Heart left ventricle (tissue), 16 donors: ENCODE measurements at places on chromosomes 1 and 21.

DNA sequence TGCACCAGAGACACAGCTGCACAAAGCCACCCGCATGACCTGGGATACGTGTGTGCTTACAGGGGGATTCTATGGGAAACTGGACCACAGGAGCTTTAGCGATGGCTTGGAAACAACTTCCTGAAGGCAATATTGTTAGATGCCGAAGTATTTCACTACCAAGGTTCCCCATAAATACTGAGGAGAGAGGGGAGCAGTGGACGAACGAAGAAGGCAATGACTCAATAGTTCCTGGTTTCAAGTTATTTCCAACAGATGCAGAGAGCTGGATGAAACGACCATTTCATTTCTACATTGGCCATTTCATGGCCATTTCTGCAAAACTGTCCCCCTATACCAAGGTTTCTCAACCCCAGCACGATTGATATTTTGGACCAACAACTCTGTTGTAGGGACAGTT lies 61.3 kb downstream of the CD34 start:
- no peak for DNase-seq

GRCh38 chr21:20004367-20004766 lies 993.8 kb upstream of the NCAM2 start:
- no peak for DNase-seq

GRCh38 chr1:205328476-205328875 lies 6.9 kb upstream of the NUAK2 start:
- no peak for DNase-seq

DNA sequence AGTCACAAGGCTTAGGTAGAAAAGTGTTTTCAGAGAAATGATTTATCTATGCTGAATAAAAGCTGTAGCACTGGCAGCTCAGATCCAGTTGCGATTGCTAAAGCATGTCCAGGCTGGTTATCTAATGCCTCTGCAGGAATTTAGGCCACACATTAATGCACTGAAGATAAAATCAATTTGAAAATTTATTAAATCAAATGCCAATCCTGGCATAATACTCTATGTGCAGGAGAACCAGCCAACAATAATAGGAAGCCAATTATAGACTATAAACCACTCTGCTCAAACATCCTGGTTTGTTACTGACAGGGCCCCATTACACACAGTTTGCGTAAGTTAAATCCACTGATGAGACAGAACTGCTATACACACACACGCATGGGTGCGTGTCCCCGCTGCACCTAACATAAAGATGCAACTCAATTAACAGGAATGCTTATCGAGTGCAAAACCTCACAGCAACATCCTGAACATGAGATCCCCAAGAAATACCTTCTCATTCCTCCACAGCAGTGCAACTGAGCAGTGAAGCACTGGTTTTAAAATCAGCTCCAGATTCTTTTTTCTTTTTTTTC lies 40.6 kb downstream of the PTP4A2 start:
- no peak for DNase-seq

GRCh38 chr1:7922301-7922700 lies 18.3 kb downstream of the TNFRSF9 start:
- no peak for DNase-seq
